H1 (cell line): ENCODE measurements at places on chromosomes 2 and 18.

DNA sequence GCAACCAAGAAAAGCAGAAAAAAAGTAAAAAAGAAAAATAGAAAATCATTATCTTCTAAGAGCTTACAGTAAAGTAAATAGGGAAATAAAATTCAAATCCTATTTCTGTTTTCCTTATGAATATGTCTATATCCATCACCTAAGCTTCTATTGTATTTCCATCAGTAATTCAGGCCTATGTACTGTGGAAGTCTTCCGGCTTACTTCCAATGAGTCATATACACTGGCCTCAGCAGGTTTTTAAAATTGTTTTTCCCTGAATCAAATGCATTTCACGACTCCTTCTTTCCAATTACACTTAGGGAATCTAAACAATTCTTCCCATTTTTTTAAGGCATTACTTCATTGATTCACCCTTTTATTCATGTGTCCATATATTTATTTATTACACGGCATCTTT lies 164.7 kb downstream of the CCDC102B start:
- DNase-seq = no peak

DNA sequence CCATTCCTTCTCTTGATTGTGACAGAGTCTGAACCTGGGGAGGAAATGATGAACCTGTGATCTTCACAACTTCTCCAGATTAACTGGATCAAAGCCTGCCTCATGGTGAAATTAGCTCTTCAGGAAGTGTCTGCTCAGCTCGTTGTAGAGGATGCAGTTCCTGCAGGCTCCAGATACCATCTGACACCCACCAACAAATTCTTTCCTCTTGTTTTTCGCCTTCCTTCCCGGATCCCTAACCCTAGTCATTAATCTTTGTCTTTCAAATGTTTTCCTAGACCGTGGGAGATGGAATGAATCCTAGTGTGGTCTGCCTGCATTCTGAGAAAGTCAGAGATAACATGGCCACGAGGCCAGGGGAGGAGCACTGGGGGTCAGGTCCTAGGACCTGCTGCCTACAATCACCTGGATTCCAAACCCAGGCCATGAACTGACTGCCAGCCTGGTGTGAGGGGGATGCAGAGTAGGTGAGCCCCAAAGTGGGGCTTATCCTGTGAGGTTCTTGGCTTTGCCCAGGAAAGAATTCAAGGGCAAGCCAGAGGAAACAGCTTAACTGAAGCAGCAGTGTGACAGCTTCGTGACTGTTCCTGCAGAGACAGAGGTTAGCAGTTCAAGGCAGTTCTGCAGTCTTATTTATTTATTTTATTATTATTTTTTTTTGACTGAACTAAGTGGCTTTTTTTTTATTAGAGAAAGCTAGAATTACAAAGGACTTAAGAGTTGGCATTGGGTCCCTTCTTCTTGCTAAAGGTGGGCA lies 67.8 kb downstream of the DIPK1C start:
- no peak for DNase-seq

GRCh38 chr2:200335657-200336056 lies 29.2 kb downstream of the SPATS2L start:
- no peak for DNase-seq

- no peak for DNase-seq
These were observed 178.1 kb downstream of the RAB3GAP1 start for GRCh38 chr2:135230150-135230549.

DNA sequence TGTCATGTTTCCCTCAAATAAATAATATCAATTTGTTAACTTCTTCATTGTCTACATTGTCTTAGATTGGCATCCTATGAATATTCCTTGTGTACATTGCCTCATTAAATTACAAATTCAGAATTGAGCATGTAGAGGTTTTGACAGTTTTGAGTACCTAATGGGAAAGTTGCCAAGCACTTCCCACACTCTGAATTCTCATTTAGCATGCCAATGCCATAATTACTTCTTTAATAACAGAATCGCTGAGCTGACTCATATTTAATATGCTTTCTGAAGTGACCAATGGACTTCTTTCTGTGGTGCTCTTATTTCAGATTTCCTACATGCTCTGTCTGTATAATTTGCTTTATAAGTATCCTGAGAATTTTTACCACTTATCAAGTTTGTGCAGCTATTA lies 114.4 kb upstream of the NOL4 start:
- no peak for DNase-seq

- no peak for DNase-seq
These were observed 46.8 kb upstream of the BIN1 start for GRCh38 chr2:127153691-127154158.
